Progenitor cell of endocrine pancreas (in vitro differentiated cells): ENCODE measurements at places on chromosomes 5 and 9.

GRCh38 chr5:31866166-31866565 is 227.2 kb downstream of the PDZD2 start:
- DNase-seq = no peak

GRCh38 chr5:60960591-60960990 is 15.6 kb downstream of the NDUFAF2 start:
- DNase-seq = no peak

- no peak for DNase-seq
These were observed 31.1 kb upstream of the DAB2IP start for GRCh38 chr9:121620325-121620673.

- no peak for DNase-seq
These were observed 320.9 kb upstream of the KLF4 start for GRCh38 chr9:107810461-107810961.

DNA sequence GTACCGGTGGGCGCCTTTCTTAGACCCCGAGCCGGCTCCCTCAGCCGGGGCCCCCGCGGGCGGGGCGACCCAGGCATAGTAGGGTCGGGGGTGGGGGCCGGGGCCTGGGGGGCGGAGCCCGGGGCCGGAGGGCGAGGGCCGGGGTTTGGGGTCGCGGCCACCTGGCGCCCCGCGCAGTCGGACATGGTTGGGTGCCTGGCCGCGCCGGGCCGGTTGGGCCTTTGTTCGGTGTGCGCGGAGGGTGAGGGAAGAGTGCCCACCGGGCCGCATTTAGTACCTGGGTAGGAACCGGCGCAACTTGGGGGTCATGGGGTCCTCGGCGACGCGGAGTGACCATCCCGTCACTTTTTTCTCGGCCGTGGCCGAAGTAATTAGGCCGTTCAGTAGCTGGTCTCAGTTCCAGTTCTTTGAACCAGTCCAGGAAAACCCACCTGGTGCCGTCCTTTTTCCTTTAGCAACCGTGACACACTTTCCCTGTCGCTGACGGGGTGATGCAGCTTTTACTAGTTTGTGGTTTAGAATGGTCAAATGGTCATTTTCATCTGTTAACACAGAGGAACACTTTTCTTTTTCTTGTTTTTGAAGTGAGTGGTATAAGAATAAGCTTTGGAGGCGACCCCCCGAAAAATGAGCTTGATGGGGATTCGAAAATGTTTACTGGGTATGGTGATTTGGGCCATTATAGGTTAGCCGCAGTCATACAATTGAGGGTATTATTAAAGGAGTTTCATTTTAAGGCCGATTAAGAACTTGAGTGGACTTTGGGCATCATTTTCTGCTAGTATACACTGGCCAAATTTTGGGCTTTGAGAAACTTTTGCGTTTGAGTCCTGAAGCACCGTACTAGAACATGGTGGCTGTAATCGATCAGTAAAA is 589 bp downstream of the CKS2 start:
- DNase-seq = peak; percentile 37

GRCh38 chr9:122403381-122404000 is 32.7 kb downstream of the PTGS1 start:
- DNase-seq = no peak

- DNase-seq = no peak
These were observed 61.5 kb downstream of the TMEM167A start for GRCh38 chr5:83015676-83016075.

GRCh38 chr9:133670466-133670865 is 34.3 kb downstream of the DBH start:
- DNase-seq = no peak

- no peak for DNase-seq
These were observed 32.8 kb downstream of the COL23A1 start for GRCh38 chr5:178557416-178557815.
